ENCODE measurements at places on chromosomes 1 and 21. TPM values are rescaled to one million over a fixed set of nuclear protein-coding genes. Genes with fewer than 3 reads are reported as not detected.
A peak's percentile ranks its signal among the peaks of the same experiment; 100 is the strongest.

DNA sequence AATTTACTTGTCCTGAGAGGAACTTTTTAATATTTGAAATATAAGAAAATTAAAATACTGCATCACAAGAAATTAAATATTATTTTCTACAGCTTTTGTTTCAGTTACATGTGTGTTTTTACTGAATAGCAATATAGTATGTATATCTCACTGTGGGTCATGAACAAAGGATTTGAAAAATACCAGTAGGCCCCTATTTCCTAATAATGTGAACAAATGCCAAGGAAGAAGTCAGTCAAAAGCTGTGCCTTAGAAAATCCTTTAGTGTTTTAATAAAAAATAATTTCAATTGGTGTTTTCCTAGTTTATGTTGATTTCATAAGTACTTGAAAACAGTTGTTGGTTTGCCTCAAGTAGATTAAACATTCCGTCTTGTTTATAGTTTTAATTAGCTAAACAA is 46.7 kb downstream of the SMYD3 start:
- peaks cover 3% of the 10 kb centered on the region for H3K4me1 ChIP-seq
- no peak for DNase-seq
- no peaks in the 10 kb centered on the region for H3K27me3 ChIP-seq
- H3K36me3 ChIP-seq = peaks cover 2% of the 10 kb centered on the region
- H3K27ac ChIP-seq = no peak overlapping the region

DNA sequence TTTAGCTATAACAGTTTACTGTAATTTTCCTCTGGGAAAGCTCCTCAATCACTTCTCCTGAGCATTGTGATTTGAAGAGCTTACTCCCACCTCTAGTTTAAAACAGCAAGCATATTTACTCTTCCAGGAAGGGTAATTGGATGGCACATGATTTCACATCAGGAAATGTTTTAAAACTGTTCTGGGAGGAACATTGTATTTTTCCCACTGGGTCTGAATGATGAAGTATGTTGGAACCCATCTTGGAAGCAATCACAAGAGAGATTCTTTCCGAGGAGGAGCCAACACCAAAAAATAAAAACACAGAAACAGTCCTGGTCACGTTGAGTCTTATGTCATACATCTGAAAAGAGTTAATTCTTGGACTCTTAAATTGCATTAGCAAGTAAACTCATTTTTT is 17.3 kb downstream of the MAP10 start:
- peaks cover 1% of the 10 kb centered on the region for H3K36me3 ChIP-seq
- no peak overlapping the region for H3K4me3 ChIP-seq
- H3K4me1 ChIP-seq = no peaks in the 10 kb centered on the region
- H3K27ac ChIP-seq = no peak overlapping the region

DNA sequence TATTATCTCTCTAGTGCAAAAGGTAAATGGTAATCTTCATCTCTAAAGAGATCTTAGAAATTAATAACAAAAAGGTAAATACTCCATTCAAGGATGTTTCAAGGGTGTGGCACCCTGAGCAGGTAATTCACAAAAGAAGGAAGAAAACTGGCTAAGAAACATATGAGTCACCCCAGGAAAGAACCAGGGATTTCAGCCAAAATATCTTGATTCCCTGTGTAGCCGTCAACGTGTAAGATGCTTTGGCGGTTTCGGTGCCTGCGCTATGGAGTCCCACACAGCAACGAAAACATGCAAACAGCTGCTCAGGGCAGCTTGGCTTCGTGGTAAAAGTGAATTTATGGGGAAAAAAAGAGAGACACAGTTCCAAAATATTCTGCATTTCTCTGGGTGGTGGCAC is 3.7 kb downstream of the ITGB2 start:
- peaks cover 55% of the 10 kb centered on the region for H3K27me3 ChIP-seq
- peaks cover 6% of the 10 kb centered on the region for H3K4me1 ChIP-seq
- no peak for DNase-seq
- H3K27ac ChIP-seq = no peak overlapping the region
- H3K4me3 ChIP-seq = no peak overlapping the region
- H3K36me3 ChIP-seq = peaks cover 1% of the 10 kb centered on the region

GRCh38 chr1:1283821-1284220 is 3.6 kb downstream of the SCNN1D start:
- no peaks in the 10 kb centered on the region for H3K27me3 ChIP-seq
- DNase-seq = no peak
- no peaks in the 10 kb centered on the region for H3K36me3 ChIP-seq
- no peaks in the 10 kb centered on the region for H3K4me1 ChIP-seq
- H3K4me3 ChIP-seq = no peak overlapping the region

DNA sequence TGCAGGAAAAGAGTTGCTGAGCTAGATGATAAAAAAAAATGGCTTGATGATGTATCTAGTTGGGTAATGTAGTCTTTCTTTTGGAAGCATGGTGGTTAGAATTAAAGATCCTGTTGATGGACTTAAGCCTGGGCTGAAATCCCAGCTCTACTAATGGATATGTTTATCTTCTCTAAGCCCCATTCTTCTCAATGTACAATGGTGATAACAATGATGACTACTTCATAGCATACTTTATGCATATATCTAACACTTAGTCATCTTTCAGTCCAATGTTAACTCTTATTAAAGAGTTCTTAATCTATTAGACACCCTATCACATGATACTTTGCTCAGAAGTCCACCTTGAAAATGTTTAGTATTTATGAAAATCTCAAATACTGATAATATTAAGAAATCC is 189.5 kb downstream of the PLA2G4A start:
- no peak overlapping the region for H3K4me3 ChIP-seq
- H3K27me3 ChIP-seq = peaks cover 7% of the 10 kb centered on the region
- no peak overlapping the region for H3K27ac ChIP-seq
- no peak for DNase-seq

DNA sequence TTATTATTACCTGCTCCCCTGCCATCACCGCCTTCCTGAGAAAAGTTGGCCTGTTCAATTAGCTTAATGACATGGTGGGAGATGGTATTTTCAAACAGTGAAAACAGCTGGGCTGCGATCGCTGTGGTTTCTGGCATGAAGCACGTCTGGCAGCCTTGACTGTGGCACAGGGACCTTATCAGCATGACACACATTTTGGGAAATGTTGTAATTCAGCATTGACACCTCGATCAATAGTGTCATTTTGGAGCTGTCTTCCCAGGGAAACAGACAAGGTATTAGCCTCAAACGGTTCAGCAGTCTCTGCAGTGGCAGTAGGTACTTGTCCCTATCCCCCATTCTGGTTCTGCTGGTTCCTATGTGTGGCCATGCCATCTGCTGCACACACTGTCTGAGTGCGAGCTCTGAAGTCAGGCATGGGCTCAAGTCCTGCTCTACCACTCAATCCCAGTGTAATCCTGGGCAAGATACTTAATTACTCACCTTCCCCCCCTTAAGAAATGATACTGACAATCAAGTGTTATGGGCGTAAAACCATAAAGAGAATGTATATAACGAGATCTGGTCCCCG is 154.5 kb upstream of the KCND3 start:
- no peak for DNase-seq
- H3K4me1 ChIP-seq = no peaks in the 10 kb centered on the region
- H3K27me3 ChIP-seq = peaks cover 10% of the 10 kb centered on the region
- H3K4me3 ChIP-seq = no peak overlapping the region
- no peak overlapping the region for H3K27ac ChIP-seq
- no peaks in the 10 kb centered on the region for H3K36me3 ChIP-seq

DNA sequence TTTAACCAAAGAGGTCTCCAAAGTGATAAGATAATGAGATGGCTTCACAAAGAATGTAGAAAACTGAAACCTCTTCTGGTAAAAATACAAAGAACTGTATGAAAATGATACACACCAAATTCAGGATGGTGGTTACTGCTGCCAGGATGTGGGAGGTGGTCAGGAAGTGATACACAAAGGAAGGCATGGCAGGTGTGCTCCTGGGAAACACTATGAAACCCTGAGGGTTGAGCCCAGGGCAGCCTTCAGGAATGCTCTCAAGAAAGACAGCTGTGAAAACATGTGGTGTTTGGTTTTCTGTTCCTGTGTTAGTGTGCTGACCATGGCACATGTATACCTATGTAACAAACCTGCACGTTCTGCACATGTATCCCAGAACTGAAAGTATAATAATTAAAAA is 109.3 kb downstream of the NTNG1 start:
- H3K27me3 ChIP-seq = no peaks in the 10 kb centered on the region
- no peak for DNase-seq
- H3K36me3 ChIP-seq = no peaks in the 10 kb centered on the region

GRCh38 chr1:179369751-179370341 is 4.1 kb downstream of the AXDND1 start:
- no peaks in the 10 kb centered on the region for H3K27me3 ChIP-seq
- no peak overlapping the region for H3K4me3 ChIP-seq
- DNase-seq = no peak
- H3K27ac ChIP-seq = no peak overlapping the region
- H3K36me3 ChIP-seq = no peaks in the 10 kb centered on the region
- peaks cover 19% of the 10 kb centered on the region for H3K4me1 ChIP-seq

- DNase-seq = no peak
- H3K4me3 ChIP-seq = no peak overlapping the region
- H3K27ac ChIP-seq = no peak overlapping the region
- peaks cover 43% of the 10 kb centered on the region for H3K4me1 ChIP-seq
Observed at GRCh38 chr1:22775478-22775877, 64.8 kb downstream of the EPHB2 start.

DNA sequence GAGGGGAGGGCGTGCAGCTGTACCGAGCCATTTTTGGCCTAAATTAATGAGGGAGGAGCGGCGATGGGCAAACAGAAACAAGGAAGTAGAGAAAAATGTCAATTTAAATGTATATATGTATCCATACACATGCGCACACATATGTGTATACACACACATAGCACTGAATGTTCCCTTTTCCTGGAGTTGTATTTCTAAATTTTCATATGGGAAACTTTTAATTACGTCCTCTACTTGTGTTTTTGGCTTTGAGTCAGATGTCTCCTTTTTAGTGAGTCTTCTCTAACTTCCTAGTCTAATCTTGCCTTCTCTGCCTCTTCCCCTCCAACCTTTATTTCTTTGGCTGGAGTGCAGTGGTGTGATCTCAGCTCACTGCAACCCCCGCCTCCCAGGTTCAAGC is 15.4 kb upstream of the CYYR1 start:
- no peaks in the 10 kb centered on the region for H3K27me3 ChIP-seq
- no peaks in the 10 kb centered on the region for H3K36me3 ChIP-seq
- peaks cover 12% of the 10 kb centered on the region for H3K4me1 ChIP-seq

DNA sequence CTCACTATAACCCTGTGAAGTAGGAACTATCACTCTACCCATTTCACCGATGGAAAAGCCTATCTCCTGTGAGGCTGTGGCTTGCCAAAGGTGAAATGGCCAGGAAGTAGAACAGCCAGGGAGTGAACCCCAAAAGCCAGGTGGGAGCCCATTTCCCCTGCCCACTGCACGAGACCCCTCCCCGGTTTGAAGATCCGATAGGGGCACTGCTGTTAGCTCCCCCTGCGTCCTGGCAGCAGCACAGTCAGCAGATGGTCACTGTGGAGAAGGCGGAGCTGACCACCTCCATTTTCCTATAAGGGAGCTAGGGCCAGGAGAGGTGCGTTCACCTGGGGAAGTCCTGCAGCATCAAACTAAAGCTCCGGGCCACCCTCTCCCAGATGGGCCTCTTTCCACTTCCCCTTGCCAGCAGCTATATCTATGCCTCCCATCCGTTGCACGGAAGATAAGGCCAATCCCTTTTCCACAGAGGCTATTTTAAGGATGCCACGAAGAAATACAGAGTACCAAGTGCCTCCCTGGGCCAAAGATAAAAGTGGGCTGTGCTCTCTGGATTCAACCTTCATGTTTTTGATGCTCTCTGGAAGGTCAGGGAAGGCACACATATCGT is 7.8 kb downstream of the ERG start:
- DNase-seq = no peak
- H3K4me3 ChIP-seq = no peak overlapping the region
- peaks cover 3% of the 10 kb centered on the region for H3K36me3 ChIP-seq
- no peaks in the 10 kb centered on the region for H3K27me3 ChIP-seq
- peaks cover 82% of the 10 kb centered on the region for H3K4me1 ChIP-seq
- no peak overlapping the region for H3K27ac ChIP-seq

DNA sequence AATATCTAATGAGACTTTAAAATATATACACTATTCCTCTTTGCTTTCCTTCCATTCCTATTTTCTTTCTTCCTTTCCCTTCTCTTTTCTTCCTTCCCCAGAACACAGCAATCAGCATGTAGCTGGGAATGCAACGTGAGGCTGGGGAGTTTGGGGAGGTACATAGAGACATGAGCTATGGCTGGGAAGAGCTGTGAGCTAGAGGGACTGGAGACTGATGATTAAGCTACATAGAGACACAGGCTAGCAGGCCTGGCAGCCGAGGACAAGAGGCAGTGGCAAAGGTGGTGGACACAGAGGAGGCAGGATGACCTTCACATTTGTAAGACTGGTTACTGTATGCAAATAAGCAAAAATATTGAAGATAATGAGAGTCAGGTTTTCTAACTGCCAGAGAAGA is 7.5 kb downstream of the LPAR3 start:
- H3K27me3 ChIP-seq = no peaks in the 10 kb centered on the region
- peaks cover 1% of the 10 kb centered on the region for H3K36me3 ChIP-seq
- no peak for DNase-seq
- H3K4me3 ChIP-seq = no peak overlapping the region

DNA sequence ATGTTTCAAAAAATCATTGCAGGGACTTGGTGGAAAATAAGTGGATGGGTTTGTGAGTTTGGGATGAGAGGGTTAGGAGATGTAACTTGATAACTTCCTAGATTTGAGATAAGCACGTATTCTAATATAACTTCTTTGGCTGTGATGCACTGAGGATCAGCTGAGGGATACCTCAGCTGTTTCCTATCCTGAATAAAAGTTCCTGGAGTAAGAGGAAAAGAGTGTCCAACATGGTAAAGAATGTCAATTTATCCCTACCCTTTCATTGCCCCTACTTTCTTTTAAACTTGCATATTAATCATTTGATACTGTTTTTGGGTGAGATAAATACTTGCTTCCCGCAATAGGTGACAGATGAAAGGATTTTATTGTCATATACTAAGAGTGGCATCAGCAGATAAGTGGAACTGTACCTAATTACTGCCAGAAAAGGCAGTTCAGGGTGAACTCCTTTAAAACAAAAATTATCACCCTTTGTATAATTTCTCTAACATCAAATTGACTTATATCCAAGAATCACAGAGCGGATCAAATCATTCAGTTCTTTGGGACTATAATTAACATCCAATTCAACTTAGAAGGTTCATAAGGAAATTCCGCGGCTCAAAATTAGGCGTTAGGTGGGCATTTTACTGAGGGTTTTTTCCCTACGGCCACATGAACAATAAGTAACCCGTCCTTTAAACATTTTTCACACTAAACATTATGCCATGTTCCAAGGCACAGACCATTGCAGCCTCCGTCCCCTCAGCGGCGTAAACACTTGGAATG is 1.4 kb upstream of the SUCO start:
- H3K4me3 ChIP-seq = peak overlapping the region; percentile 87
- no peaks in the 10 kb centered on the region for H3K36me3 ChIP-seq
- peaks cover 32% of the 10 kb centered on the region for H3K4me1 ChIP-seq
- peak overlapping the region; percentile 100 for H3K27ac ChIP-seq
- DNase-seq = no peak
- peaks cover 12% of the 10 kb centered on the region for H3K27me3 ChIP-seq

- DNase-seq = no peak
- peaks cover 1% of the 10 kb centered on the region for H3K36me3 ChIP-seq
Observed at GRCh38 chr1:204723131-204723787, 37.7 kb upstream of the LRRN2 start.

STX12 gene
- total RNA-seq = 49.6 TPM

KMO gene
- total RNA-seq = not detected

TMPRSS3 gene
- not detected for total RNA-seq

LCE1C gene
- not detected for total RNA-seq

FMO4 gene
- 3.5 TPM for total RNA-seq

SLAMF6 gene
- total RNA-seq = not detected

COL11A1 gene
- total RNA-seq = 1,042 TPM

SLC6A9 gene
- 67.3 TPM for total RNA-seq
